SW 1271 (cell line): ENCODE measurements at places on chromosomes 5 and 9.

- peak; percentile 39 for DNase-seq
Observed at GRCh38 chr5:65062469-65063083, 293.8 kb downstream of the CWC27 start.

- no peak for DNase-seq
Observed at GRCh38 chr9:70259512-70259802, 679 bp downstream of the SMC5 start.

- no peak for DNase-seq
Observed at GRCh38 chr5:33939556-33940262, 3.5 kb downstream of the RXFP3 start.

- DNase-seq, result peak; percentile 44
Observed at GRCh38 chr9:131398204-131398603, 4.3 kb downstream of the PRRC2B start.

DNA sequence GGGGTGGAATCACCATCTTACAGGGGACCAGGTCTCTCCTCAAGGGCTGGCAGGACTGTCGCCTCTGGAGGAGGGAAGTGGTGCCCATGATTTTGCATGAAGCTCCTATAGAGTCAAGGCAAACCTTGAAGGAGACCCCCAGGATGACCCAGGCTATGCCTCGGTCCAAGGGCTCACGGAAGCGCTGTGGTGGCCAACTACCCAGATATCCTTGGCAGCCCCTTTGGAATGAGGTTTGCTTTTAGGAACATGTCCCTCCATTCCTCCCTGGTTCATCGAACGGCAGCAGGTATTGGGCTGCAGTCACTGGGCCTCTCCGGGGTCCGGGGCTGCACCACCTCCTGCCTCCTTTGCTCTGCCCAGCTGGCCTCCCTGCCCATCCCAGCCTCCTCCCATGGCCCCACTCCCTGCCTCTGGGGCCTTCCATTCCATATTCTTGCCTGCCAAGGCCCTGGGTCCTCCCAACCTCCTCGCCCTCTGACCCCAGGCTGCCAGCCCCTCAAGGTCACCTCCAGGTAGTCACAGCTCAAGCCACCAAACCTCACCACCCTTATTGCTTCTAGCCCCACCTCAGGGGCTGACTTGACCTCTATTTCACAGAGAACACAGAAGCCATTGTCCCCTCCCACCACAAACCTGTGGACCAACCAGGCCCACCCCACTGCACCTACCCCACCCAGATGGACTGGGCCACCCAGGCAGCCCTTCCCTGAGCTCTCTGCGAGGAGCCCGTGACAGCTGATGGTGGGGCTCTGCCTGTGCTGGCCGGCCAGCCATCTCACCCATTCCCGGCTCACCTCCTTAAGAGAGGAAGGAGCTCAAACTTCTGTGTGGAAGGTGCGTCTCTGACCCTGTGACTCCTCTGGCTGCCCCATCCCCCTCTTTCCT, 3.6 kb upstream of the IL3 start:
- DNase-seq, result no peak

DNA sequence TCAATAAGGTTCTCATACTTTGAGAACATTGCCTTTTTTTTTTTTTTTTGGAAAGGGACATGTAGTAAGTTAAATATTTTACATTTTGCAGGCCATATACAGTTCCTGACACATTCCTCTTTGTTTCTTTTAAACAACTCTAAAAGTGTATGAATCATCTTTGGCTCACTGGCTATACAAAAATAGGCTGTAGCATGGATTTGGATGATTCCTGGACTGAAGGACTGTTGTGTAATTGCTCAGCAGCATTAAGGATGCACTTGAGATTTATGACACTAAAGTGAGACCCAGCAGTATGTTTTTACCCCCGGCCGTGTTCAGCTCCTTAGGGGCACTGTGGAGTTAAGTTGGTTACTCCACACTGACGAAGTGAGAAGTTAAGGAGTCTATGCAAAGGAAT, 41.3 kb downstream of the VPS13A start:
- DNase-seq, result no peak
